ENCODE measurements at places on chromosomes 7 and 10. TPM values are rescaled to one million over a fixed set of nuclear protein-coding genes. Genes with fewer than 3 reads are reported as not detected.

Gene ZNF239
- total RNA-seq: 0.59 TPM

Gene RBM20
- total RNA-seq: 1.1 TPM

GRCh38 chr7:30057741-30058140 lies 29.5 kb downstream of the PLEKHA8 start:
- DNase-seq: no peak

DNA sequence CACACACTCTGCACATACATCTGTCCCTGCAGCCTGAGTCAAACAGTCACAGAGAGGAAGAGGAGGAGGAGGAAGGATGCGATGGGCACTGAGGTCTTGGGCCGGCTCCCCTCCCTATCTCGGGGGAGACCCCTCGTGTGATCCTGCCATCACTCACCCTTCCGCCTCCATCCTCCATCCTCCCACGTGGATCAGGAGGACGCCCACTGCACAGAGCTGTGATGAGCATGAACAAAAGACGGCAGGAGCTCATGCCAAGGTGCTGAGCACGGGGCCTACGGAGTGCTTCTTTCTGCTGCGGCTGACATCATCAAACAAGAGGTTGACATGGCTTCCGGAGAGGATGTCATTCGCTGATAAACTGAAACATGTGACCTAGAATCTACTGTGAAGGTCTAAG lies 68.0 kb downstream of the DIP2C start:
- no peak for DNase-seq

GRCh38 chr7:75844158-75844557 lies 30.6 kb upstream of the CCL24 start:
- no peak for DNase-seq

DNA sequence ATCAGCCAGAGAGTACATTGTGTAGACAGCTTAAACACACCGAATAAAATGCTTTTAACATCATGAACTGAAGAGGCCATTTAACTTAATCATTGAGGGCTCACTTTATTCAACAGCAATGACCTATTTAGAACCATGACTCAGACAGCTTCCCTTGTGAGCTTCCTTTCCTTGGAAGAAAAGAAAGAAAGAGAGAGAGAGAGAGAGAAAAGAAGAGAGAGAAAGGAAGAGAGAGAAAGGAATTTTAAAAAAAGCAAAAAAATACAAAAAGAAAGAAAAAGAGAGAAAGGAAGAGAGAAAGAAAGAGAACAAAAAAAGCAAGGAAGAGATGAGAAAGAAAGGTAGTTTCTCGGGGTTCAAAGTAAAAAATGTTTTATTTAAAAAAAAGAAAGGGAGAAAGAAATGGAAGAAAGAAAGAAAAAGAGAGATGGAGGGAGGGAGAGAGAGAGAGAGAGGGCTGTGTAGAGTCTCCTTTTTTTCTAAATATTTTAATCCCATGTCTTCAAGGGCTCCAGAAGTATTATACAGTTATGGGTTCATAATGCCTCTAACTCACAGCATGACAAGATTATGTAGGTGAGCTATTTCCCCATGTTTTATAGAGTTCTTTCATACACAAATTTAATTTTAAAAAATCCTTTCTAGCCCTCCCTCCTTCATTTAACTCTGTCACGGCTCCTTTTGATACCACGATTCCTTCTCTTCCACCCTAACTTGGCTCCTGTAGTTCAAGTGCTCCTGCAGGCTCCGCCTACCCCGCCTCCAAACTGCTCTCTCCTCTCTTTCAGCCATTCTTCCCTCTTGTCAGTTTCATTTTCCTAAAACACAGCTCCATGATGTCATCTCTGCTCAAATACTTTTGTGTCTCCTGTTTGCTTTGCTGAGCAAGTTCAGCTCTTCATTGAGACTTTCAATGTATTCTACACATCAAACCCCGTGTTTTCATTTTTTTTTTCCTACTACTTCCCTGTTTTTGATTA lies 85.5 kb downstream of the PRTFDC1 start:
- no peak for DNase-seq

- DNase-seq: no peak
Observed at GRCh38 chr10:88113232-88113631, 249.8 kb downstream of the PTEN start.
